ENCODE measurements at places on chromosomes 7 and 10.
A peak's percentile ranks its signal among the peaks of the same experiment; 100 is the strongest.

DNA sequence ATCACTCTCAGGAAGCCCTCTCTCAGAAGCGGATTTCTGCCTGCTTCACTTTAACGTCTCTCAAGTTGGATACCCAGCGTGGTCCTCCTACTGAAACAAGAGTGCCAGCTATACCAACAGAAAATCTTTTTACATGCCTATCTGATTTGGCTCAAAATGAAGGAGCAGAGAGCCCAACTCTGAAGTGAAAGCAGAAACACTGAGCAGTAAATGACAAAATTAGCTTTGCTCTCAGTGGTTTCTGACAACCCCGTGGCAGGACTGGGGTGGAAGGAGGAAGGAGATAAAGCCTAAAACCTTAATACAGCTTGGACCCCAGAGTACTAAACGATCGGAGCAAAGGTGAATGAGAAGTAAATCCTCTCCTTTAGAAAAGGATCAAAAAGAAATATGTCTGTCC lies 25.1 kb upstream of the GPR37 start:
- DNase-seq = no peak

DNA sequence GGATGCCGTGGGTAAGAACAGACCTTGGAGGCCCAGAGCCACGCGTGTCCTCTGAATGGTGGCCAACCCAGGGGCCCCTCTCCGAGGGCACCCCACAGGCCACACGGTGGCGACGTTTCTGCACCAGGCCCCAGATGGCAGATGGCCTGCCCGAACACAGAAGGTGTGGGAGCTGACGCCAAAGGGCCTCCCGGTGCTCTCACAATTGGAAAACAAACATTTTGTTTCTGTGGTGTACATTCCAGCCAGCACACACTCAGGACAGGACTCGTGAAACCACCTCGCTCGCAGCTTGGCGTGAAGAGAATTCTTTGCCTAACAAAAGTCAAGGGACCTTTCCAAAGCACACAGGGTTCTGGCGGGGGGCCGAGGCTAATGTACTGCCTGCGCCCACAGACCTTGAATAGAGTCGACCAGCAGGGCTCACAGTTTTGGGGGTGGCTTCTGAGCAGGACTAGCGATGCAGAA lies 112.1 kb downstream of the FAM53B start:
- peak; percentile 52 for DNase-seq

GRCh38 chr10:24488631-24489030 lies 235.1 kb downstream of the ARHGAP21 start:
- no peak for DNase-seq

DNA sequence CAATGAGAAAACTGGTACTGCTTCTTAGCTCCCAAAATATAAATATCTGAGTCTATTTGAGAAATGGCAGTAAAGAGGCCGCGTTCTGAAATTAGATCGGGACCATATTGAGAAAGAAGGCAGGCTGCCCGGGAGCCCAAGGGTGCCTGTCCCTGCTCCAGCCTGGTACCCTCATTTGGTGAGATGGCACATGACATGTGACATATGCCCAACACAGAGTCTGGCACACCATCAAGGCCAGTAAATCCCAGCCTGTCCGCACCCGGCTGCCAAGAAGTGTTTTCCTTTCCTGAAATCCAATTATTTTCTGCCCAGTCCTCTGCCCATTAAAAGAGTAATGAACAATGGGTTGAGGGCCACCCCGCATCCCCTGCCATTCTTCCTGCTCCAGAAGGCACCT lies 66.4 kb downstream of the CDH23 start:
- no peak for DNase-seq

DNA sequence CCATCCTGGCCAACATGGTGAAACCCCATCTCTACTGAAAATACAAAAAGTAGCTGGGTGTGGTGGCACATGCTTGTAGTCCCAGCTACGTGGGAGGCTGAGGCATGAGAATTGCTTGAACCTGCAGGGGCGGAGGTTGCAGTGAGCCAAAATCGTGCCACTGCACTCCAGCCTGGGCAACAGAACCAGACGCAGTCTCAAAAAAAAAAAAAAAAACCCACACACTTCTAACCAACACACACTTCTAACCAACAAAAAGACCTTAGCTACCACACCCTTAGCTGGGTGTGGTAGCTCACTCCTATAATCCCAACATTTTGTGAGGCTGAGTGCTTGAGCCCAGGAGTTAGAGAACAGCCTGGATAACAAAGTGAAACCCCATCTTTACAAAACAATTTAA lies 33.9 kb upstream of the SPOCK2 start:
- no peak for DNase-seq

GRCh38 chr7:28315565-28316410 lies 96.5 kb upstream of the CREB5 start:
- DNase-seq = no peak

Measured in HuH-7.5 (cell line).